ENCODE measurements at places on chromosomes 3 and 15.
A peak's percentile ranks its signal among the peaks of the same experiment; 100 is the strongest.

DNA sequence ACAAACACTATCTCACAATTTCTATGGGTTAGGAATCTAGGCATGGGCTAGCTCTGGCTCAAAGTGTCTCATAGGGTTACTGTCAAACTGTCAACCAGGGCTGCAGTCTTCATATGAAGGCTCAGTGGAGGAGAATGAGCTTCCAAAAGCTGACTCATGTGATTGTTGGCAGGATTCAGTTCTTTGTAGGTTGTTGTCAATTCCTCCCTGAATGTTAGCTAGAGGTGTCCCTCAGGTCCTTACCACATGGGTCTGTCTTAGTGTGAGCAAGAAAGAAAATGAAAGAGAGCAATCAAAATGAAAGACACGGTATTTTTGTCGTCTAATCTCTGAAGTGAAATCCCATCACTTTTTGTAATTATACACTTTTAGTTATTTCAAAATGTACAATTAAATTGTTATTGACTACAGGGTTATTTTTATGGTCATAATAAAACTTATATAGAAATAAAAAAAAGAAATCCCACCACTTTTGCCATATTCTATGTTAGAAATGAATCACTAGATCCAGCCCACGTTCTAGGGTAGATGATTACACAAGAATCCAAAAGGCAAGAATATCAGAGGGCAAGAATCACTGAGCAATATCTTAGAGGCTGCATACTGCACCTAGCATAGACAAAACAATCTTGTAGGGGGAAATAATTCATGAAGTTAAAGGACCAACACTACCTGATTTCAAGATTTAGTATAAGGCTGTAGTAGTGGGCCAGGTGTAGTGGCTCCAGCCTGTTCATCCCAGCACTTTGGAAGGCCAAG is 8.4 kb downstream of the ACSBG1 start:
- no peak for DNase-seq

- no peak for DNase-seq
These were observed 101.4 kb upstream of the SOX2 start for GRCh38 chr3:181610083-181610972.

DNA sequence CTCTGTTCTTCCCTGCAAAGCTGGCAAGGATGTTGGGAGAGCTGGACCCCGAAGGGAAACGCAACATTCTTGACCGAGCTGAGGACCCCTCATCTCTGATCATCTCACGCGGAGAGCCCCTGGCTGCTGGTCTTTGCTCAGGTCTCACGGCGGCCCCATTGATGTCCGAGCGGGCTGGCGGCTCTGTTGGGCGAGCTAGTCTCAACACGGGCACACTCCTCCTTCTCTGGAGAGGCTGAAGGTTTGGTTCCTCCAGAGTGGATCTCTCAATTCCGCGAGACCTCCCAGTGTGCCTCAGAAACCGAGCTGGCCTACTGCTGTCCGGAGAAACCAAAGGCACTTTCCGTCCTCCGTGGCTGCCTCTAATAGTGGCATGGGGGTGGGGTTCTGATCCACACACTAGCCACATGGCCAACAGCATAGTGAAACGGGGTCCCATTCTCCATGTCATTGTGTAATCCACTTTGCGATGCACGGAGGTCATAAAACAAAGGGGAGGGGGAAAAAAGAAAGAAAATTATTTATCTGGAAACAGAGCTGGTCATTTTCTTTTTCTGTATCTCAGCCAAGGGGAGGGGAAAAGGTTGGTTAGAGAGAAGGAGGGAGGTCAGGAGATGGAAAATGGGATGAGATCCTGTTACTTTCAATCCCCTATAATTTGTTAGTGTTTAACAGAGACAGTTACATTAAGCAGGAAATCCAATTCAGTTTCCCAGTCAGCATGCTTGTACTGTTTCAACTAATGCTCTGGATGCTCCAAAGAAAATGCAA is 1.3 kb downstream of the CCDC80 start:
- DNase-seq: no peak

GRCh38 chr3:166864473-166865467 is 515.3 kb downstream of the ZBBX start:
- no peak for DNase-seq

GRCh38 chr3:160005004-160005403 is 16.4 kb downstream of the IL12A start:
- DNase-seq: no peak

GRCh38 chr3:33722626-33723370 is 4.7 kb upstream of the CLASP2 start:
- no peak for DNase-seq

- DNase-seq: no peak
These were observed 47.9 kb upstream of the OSBPL11 start for GRCh38 chr3:125643172-125643571.

- no peak for DNase-seq
These were observed 209.0 kb upstream of the ALCAM start for GRCh38 chr3:105157766-105158085.

- no peak for DNase-seq
These were observed 54.0 kb downstream of the PLS1 start for GRCh38 chr3:142650001-142650693.

GRCh38 chr3:190862209-190863118 is at the start of gene GMNC:
GMNC (minus strand) TSS chr3:190862694; CDS start chr3:190862615, 79 bp downstream.
- DNase-seq: peak; percentile 64

GRCh38 chr15:92050220-92050898 is 196.9 kb downstream of the SLCO3A1 start:
- no peak for DNase-seq

GRCh38 chr3:119359476-119360326 is 65.5 kb downstream of the ARHGAP31 start:
- DNase-seq: no peak

DNA sequence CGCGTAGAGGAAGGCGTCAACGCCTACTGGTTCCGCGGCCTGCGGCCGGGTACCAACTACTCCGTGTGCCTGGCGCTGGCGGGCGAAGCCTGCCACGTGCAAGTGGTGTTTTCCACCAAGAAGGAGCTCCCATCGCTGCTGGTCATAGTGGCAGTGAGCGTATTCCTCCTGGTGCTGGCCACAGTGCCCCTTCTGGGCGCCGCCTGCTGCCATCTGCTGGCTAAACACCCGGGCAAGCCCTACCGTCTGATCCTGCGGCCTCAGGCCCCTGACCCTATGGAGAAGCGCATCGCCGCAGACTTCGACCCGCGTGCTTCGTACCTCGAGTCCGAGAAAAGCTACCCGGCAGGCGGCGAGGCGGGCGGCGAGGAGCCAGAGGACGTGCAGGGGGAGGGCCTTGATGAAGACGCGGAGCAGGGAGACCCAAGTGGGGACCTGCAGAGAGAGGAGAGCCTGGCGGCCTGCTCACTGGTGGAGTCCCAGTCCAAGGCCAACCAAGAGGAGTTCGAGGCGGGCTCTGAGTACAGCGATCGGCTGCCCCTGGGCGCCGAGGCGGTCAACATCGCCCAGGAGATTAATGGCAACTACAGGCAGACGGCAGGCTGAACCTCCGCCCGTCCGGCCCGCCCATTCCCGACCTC is 4.1 kb downstream of the ISLR2 start:
- no peak for DNase-seq

DNA sequence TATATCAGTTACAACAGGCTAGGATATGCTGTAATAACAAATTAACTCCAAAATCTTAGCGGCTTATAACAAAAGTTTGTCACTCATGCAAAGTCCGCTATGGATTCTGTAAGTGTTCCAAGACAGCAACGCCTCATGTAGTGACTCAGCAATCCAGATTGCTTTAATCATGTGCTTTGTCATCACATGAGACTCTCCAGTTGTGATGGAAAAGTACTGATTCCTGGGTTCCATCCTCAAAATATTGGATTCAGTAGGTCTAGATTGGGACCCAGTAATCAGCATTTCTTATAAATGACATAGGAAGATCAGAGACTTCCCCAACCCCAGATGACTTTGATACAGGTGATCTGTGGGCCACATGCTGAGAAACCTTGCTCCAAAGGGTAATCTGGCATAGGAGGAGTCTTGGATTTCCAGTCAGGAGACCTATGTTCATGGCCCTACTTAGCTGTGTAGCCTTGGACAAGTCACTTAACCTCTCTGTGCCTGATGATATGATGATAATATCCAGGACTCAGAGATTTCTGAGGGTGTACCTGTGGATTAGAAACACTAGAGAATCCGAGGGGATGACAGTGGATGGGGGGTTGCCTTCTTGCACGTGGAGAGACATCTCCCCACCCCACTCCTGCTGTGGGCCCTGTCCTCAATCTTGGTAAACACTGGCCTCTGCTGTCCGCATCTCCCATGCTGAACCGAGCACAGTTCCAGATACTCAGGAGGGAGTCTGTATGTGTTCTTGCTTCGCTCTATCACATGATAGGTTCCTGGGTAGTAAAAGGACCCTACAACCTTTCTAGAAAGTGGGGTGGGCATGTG is 65.5 kb downstream of the CORO2B start:
- peak; percentile 25 for DNase-seq

DNA sequence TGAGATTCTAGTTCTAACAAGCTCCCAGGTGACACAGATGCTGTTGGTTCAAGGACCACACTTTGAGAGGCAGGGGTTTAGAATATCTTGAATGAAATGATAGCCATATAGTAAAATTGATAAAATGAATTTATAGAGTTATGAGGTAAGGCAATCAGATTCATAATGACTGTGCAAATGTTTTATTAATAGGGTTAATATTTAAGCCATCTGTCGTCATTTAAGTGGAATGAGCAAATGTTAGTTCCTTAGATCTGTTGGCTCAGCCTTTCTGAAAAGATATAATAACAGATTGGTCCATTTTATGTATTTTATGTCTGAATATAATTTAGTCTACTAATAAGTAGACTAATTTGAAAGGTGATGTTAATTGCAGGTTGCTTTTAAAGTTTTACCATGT is 12.9 kb downstream of the REC114 start:
- DNase-seq: no peak

- no peak for DNase-seq
These were observed 22.9 kb downstream of the NBEAL2 start for GRCh38 chr3:47002171-47003055.

GRCh38 chr15:62929000-62929357 is 113.6 kb upstream of the TPM1 start:
- DNase-seq: no peak

DNA sequence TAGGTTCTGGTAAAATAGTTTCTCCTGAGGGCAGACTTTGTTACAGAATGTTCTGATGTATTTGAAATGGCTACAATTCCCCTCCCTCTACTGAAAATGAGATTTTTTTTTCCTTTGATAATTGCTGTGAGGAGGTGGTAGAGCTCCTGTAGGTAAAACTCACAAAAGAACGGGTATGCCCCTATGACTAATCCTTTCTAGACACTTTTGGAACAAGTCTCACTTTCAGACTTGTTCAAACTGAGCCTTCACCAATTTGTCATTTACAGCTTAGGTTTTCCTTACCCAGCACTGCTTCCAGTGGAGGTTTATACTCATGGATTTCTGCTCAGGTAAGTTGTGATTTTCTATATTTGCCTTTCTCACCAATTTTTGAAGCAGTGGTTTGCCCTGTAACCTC is 115.6 kb downstream of the NLGN1 start:
- no peak for DNase-seq

- DNase-seq: no peak
These were observed 43.9 kb upstream of the FNDC3B start for GRCh38 chr3:171995486-171995885.

DNA sequence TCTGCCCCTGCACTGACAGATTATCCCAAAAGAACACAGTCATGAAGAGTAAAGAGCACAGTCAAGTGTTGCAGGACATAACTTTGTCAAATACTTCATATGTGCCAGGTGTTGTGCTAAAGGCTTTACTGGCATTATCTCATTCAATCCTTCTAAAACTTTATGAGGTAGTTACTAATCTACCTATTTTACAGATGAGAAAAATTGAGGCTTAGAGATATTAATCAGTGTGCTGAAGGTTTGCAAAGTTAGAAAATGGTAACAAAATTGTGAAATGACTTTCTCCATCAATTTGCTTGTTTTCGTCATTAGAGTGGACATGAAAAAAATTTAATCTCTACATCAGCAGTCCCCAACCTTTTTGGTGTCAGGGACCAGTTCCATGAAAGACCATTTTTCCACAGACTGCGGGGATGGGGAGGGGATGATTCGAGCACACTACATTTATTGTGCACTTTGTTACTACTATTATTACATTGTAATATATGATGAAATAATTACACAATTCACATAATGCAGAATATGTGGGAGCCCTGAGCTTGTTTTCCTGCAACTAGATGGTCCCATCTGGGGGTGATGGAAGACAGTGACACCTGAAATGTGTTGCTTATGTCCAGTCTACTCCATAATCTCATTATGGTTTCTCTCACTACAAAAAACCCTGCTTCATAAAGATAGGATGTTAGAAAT is 8.6 kb upstream of the CAPN7 start:
- DNase-seq: no peak

DNA sequence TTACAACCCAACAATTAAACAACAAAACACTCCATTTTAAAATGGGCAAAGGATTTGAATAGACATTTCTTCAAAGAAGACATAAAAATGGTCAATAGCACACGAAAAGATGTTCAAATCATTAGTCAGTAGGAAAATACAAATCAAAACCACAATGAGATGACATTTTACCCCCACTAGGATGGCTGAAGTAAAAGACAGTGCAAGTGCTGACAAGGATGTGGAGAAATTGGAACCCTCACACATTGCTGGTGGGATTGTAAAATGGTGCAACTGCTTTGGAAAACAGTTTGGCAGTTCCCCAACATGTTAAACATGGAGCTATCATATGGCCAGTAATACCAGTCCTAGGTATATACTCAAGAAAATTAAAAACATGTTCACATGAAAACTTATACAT is 11.6 kb downstream of the GALNT15 start:
- DNase-seq: no peak

DNA sequence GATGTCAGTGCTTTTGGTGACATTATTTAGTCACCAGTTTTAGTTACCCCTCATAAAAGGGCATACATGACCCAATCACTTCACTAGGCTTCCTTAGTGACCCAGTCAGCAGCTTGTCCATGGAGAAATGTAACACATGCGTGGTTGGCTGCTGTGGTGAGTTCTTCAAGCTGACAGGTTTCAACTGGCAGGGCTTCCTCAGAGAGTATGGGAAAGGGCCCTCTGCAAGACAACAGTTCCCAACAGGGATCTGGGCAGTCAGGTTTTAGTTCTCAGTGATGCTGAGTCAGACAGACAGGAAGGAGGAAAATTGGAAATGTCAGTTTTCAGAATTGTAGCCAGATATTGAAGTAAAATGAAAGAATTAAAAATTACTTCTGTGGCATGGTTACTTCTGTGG is 282.5 kb downstream of the TBL1XR1 start:
- no peak for DNase-seq

DNA sequence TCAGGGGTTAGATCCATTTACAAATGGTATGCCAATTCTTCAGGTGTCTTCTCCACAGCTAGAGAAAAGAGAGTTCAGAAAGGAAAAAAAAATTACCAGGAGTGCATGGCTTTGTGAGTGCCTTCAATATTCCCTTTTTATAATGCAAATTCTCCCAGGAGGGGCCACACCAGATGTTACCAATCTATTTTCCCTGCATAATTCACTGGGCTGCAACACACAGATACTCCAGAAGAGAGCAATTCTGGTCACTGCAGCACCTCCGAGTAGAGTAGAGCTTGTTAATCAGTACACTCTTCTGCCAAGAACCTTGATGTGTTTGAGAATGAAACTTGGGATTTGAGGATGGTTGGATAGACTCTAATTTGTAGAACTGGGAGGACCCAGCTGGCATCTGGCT is 80.7 kb upstream of the SPRED1 start:
- no peak for DNase-seq
